ENCODE measurements at places on chromosomes 4 and X.

DNA sequence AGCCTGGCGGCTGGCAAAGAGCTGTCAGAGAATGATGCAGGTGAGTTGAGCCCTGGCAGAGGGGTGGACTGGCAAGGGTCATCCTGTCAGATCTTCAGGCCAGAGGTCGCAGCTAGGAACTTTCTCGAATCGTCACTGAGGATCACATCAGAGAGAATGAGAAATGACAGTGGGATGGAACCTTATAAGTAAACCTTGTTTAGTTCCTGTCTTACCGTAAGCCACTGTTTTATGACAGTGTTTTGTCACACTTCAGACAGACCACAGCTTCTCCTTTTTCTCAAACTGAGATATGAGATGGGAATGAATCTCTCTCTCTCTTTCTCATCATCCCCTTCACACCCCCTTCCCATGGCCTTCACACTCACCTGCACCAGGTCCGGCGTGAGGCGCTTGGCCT lies 9.3 kb downstream of the DIPK2B start:
- DNase-seq: no peak

DNA sequence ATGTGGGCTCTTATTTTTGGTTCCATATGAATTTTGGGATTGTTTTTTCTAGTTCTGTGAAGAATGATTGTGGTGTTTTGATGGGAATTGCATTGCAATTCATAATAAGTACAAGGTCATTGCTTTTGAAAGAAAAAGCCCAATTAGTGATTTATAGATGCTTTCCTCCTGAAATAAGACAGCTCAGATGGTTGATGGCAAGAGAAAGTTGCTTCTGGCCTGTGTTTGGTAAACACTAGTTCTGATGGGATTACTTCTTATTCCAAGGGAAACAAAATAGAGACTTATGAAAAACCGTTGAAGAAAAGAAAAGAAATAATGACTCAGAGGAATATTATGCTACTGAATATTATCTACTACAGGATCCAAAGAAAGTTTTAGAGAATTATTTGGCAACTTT lies 144.9 kb downstream of the SPANXA1 start:
- no peak for DNase-seq

DNA sequence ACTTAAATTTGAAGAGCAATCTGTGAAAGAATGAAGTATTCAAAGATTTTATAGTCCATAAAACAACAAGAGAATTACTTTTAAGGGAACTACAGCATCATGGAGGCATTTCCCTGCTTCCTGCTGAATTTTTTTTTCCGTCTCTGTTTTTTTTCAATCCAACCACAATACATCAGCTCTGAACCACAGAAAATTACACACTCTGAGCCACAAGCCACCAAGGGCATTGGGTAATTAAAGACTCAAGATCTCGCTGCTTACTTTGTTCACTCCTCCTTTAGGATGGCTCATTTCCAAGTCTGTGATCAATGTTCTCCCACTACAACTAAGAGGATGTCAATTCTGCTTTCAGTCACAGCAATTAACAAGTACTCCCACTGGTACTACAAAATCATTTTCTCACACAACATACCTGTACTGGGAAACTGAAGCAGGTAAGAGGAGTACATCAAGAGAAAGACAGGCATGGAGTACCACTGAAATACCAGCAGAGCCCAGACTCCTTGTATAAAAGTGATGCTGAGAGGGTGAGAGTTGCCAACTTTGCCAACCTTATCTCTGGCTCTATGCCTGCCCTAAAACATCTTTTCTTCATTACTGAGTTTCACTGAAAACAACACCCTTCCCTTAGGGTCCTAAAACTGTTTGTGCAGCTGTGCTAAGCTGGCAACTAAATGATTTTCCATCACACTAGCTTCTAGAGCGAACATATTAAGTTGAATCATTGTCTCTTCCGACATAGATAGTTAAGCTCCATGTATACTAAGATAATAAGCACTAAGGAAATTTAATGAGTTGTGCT lies 105.8 kb upstream of the MAGEB18 start:
- DNase-seq: no peak

- DNase-seq: no peak
Observed at GRCh38 chr4:105627620-105628019, 75.2 kb downstream of the ARHGEF38 start.

DNA sequence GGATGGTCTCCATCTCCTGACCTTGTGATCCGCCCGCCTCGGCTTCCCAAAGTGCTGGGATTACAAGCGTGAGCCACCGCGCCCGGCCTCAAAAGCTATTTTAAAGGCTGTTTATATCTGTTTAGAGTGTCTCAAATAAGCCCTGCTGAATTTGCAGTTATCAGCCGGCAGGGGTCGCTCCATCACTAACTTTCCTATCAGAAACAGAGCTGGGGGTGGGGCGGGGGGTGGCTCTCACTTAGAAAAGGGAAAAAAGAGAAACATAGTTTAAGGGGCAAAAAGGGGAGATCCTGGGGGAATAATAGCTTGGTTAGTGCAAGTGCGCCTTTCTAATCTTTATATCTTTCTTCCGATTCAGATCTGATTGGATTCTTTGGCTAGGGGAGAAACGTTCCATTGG lies 450.7 kb downstream of the UBE2NL start:
- no peak for DNase-seq

GRCh38 chrX:38819709-38820108 lies 18.4 kb downstream of the MID1IP1 start:
- no peak for DNase-seq

DNA sequence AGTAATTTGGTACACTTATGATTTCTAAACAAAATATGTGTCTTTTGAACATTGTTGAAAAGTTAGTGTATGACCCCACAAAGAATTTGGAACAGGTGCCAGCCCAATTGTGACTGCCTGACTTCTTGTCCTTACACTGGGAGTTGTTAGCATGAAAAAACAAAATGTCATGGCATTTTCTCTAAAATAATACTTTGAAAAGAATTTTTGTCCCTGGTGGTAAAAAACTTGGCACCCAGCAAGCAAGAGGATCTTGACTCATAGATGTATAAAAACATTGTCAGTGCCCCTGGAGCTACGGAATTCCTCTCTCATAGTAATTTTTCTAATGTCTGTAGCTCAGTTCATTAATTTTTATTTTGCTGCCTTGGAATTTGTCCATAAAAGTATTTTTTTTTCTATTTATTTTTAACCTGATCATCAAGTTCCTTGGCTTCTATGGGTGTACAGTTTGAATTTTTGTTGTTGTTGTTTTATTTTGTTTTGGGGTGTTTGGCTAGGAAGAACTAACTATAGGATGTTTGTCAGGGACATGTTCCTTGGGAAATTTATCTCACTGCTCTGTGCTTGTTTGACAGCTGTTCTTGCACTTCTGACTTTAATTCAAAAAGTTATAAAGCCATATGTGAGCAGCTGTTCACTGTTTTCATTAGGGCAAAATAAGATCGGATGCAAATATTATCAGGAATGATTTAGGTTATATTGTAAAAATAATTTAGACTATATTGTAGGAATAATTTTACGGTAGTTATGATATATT lies 95.4 kb upstream of the NUDT6 start:
- DNase-seq: no peak

- DNase-seq: no peak
Observed at GRCh38 chr4:185878633-185879032, 66.6 kb upstream of the SORBS2 start.

DNA sequence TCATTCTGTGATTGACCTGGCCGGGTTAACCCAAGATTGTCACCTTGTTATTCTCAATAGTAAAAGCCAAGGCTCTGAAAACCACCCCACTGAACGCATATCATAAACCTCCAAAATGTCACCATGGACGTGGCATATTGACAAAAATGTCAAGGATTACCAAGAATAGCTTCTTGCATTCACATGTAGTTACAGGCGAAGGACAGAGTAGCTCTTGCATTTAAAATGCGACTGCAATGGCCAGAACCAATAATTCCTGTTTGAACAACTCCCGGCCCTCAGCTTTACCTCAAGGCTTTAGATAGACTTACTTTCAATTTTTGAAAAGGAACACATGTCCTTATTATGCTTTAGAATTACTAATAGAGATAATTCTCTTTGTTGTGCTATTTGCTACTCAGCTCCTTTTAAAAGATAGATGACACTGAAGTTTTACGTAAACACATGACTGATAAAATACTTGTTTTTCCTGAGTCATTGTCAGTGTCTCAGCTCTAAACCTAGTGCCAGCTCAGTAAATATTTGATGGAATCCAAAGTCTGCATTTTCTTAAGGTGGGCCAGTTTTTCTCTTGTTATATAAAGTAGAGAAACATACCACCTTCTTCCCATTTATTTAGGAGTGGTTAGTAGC lies 66.3 kb downstream of the CLDN34 start:
- no peak for DNase-seq

GRCh38 chr4:76723373-76723772 lies 174.6 kb downstream of the SOWAHB start:
- no peak for DNase-seq

- DNase-seq: no peak
Observed at GRCh38 chr4:25703731-25704388, 48.2 kb downstream of the SLC34A2 start.

DNA sequence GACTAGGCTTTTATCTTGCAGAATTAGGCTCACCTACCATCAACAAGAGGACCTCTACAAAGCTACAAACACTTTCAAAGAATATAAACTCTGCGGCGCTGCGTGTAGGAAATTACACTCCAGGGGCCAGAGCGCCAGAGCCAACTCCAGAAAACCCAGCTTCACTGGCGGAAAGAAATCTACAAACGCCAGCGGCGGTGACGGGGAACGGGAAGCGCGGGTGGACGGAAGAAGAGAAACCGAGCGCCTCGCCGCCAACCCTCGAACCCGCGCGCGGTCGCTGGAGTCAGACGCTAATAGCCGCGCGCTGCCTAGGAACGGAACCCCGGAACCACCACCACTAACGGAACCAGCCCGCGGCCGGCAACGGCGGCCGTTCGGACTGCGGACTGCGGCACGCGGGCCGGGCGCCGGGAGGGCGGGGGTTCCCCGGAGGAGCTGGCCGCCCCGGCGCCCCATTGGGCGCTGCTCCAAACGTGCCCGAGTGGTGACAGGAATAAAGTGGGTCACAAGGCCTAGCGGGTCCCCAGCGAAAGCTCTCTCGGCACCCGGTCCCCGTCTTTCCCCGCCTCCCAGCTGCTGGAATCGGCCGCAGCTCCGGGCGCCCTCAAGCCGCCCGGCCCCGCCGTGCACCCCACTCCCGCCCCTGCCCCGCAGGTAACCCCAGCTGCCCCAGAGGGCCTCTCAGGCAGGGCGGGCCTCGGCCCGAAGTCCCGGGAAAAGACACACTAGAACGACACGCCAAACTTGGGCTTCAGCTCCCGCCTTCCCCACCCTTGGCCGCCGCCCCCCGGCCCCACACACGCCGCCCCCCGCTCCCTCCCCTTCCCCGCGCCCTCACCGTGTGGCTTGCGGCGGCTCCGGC lies 836 bp downstream of the CLOCK start:
- DNase-seq: peak; percentile 35

DNA sequence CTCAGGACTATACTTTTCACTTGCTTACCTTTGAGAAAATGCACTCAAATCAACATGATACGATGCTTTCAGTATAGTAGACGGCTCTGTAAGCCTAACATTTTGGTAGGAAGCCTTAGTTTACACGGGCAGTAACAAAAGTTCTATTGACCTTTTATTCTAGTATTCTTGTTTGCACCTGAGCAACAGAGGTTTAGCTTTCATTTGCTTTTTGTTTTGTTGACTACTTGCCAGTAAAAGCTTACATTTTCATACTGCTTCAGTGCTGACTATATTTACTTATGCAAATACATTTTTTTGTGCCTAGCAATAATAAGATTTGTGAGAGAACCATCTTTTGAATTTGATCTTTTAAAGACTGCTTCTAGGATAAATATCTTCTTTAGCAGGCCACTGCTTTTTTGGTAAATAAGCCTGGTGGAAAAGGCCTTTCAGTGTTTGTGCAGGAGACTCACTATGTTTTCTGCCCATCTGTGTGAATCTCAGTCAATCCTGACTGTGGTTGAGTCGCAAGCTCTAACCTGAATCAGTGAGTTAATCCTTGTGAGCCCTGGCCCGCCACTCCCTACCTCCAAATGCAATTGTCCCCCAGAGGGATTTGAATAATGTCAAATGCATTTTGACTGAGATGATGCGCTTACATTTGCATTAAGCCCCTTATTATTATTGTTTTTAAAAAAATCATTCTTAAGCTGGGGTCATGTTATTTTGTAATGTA lies 21.9 kb downstream of the FHIP1A start:
- no peak for DNase-seq

DNA sequence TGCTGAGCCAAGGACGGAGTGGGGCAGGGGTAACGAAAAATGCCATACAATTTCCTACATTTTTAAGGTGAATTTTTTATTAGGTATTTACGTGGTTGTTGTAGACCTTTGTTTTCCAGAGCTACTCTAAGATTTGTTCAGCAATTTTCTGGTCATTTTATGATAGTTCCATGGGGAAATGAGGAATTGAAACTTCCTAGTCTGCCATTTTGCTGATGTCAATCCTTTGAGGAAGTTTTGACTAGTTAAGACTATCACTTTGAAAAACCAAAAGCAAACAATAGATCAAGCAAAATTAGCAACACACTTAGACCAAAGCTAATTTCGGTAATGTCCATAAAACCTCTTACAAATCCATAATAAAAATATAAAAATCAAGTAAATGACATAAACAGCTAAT lies 7.0 kb upstream of the TLR3 start:
- no peak for DNase-seq

GRCh38 chr4:128735714-128736113 lies 73.8 kb upstream of the JADE1 start:
- no peak for DNase-seq

DNA sequence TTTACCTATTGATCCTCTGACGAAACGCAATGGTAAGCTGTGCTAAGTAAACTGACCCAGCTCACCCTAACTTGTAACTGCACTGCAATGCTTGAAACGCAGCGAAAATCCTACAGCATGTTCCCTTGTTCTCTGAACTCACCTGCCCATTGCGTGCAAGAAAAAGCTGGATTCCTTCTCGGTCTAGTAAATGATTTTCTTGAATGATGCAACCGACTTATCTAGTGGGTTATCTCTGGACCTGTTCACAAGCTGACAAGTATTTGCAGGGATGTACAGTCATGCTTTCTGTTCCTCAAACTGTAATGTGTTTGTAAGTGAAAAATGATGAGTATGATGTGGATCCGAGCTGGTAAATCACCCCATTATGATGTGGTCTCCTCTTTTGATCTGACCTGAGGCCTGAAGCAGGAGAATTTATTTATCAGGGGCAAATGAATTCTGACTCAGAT lies 140.1 kb downstream of the BTC start:
- no peak for DNase-seq

Measured in stimulated activated CD4-positive, alpha-beta T cell treated with anti-CD3 and anti-CD28 coated beads, Interleukin-2, amount 100 ng/mL, for 4 hours (primary cell).